Stimulated activated CD8-positive, alpha-beta memory T cell treated with anti-CD3 and anti-CD28 coated beads, Interleukin-4, amount 100 ng/mL, for 1 hour (primary cell): ENCODE measurements at places on chromosomes 4 and X.

GRCh38 chrX:9414416-9414815 is 50.4 kb upstream of the TBL1X start:
- no peak for DNase-seq

- no peak for DNase-seq
These were observed 51.7 kb upstream of the MCF2 start for GRCh38 chrX:139759637-139760036.

DNA sequence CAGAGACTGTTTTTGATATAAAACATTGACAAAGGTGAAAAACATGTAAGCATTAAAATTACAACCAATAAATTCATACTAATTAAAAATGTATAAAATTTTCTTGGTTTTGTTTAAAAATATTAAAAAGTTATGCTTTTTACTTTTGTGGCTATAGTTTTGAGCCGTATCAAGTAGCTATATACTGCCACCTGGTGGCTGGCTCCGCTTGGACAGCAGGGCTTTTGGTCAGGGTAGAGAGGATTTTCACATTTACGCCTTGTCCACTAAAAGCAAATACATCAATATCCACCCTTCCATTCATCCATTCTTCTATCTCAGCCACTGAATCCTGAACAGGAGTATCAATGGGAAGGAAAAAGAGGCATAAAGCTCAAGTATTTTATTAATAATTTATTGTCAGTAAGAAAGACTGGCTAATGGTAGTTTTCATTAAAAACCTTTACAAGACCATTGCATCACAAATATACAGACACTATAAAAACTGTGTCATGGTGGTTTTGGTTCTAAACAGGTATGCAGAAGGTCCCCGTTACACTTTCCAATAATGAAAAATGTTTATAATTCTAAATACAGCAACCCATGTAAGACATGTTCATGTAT is 32.1 kb upstream of the MTNR1A start:
- peak; percentile 20 for DNase-seq

- no peak for DNase-seq
These were observed 75.5 kb upstream of the MAOA start for GRCh38 chrX:43580621-43581020.

DNA sequence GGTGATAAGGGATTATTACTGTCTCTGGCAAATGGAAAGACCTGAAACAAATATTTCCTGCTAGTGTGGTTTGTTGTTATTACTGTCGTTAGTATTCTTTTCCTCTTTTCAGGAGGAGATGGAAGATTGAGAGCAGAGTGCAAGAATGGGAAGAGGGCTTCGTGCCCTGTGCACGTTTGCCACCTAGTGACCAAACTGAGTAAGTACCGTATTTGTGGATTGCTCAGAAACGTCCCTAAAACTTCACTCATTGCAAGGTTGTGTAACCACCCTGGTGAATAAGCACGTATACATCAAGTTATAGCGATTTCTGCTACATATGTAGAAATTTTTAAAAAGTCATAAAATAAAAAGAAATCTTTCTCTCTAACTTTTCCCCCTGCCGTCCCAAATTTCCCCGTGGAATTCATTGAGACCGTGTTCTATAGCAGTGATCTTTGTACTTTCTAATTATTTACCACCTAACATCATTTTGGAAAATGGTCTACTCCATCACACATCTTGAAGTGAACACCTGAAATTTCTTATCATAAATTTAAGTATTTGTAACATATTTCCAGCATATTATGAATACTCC is 24.3 kb downstream of the LINC00632 start:
- DNase-seq = no peak

DNA sequence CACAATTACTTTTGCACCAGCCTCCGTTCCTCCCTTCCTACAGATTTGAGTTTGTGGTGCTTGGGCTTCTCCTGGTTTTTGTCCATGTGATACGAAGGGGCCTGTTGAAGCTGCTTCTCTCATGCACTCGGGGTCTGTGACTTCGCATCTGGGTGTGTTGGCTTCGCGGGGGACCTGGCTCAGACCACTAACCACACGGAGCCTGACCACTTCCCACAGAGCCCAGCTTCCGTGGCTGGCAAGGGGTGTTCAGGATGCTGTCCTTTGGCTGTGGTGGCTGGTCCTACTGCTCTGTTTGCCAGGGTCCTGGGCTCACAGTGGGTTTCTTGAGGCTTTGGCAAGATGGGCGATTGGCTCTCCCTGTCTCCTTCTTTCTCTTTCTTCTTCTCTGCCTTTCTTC is 19.8 kb upstream of the XG start:
- no peak for DNase-seq

- no peak for DNase-seq
These were observed 36.3 kb upstream of the UGT8 start for GRCh38 chr4:114562176-114562904.

- no peak for DNase-seq
These were observed 92.4 kb upstream of the SMIM10 start for GRCh38 chrX:134898440-134898839.

DNA sequence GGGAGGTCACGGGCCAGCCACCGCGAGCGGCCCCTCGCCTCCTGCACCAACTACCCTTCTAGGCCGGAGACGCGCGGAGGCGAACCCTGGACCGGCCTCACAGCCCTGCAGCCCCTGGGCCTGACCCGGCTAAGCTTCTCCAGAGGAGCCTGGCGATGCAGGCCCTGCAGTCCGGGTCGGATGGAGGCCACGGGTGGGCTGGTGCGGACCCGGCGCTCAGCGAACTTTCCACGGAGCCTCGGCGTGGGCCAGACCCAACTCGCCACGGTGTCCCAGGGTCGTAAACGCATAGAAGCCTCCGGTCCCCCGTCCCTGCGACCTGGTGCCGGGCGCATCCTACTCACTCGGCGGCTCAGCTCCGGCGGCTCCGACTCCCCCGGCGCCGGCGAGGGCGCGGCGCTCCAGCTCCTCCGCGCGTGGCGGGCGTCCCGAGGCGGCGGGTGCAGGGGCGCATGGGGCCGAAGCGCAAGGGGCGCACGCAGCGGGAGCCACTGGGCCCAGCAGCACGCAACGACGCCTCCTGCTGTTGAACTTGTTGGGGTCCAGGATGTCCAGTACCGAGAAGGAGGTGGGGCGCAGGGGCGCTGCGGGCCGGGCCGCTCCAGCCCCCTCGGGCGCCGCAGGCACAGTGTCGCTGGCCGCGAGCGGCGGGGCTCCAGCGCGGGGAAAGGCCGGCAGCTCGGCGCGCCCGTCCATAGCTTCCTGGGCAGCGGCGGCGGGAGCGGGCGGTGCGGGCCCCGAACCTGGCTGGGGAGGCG is 427 bp downstream of the NKX1-1 start:
- DNase-seq = no peak

GRCh38 chr4:106864231-106864630 is 171.9 kb downstream of the DKK2 start:
- no peak for DNase-seq

DNA sequence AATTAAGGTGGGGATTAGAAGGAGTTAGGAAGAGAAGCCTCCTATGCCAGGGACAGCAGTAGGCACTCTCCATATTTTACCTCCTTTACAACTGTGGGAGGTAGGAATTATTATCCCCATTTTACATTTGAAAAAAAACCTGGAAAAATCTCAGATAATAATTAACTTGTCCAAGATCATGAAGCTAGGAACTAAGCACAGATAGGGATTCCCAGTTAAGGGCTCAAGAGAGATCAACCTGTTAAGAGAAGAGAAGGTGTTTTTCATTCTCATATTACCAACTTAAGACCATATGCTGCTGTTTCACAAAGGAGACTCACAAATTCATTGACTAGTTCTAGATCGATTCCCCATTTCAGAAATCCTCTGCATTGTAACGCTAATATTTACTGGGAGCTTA is 16.1 kb upstream of the FAM47E start:
- no peak for DNase-seq

DNA sequence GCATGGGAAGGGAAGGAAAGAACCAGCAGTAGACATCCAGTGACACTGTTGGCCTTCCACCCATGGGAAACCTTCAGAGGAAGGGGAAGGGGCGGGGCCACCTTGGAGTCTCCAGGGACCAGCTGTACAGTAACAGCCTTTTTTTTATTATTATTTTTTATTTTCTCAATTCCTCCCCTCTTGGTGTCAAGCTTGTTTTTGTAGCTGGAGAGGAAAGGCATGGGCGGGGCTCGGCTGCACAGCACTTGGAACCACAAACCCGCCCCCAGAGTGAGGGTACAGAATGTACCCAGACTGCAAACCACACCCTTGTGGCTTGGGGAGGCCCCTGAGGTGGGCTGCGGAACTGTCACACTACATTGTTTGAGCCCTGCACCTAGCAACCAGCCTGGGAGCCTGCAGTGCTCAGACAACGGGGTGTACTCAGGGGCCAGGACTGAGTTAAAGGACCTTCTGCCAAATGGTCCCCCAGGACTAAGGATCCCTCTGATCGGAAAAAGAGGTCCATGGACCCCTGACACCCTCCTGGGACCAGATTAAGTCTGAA is 45.7 kb downstream of the PRPS1 start:
- DNase-seq = peak; percentile 78

DNA sequence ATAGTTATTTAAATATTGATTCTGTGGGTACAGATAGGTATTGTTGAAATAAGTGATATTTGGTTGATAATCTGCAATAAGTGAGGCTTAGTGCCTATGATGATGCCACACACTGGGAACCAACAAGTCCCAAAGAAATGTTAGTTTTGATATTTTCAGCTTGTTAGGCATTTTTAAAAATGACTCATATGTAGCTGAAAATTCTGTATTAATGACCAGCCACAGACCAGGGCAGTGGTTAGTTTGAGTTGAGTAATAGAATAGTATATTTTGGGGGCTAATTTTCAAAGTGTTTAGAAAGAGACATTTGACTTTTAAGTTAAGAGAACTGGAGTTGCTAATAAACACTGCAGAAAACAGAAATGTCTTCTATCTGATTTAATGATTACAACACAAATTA is 9.4 kb downstream of the INTU start:
- DNase-seq = no peak

GRCh38 chr4:66769441-66769840 is 775.9 kb downstream of the CENPC start:
- no peak for DNase-seq

DNA sequence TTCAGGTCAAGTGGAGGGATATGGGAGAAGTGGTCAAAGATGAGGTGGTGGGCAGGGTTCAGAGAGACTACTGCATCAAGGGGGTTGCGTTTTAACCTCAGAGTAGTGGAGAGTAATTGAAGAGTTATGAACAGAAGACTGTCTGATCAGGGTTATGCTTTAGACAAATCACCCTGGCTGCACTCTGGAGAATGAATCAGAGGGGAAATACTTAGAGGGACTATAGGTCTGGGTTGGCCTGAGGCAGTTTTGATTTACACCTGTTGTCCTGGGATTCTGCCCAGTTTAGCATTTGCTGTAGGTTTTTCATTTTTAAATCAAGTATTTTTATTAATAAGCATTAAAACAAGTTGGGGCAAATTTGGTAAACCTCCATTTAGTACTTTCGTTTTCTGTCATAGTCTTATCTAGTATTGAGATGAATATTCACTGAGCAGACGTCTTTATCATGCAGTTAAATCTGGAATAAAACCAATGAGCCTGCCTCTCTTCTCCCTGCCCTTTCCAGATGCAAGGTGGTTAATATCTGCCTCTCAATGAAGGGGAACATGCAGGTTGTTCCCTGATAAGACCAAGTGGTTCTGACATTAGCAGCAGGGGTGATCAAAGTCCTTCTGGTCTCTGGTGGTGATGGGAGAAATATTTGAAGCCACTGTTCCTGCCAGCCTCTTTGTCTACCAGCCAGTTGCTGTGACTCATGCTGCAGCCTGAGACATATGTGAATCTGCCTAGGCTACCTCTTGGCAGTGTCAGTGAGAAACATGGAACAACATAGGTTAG is 116.0 kb upstream of the RPS6KA3 start:
- DNase-seq = no peak

DNA sequence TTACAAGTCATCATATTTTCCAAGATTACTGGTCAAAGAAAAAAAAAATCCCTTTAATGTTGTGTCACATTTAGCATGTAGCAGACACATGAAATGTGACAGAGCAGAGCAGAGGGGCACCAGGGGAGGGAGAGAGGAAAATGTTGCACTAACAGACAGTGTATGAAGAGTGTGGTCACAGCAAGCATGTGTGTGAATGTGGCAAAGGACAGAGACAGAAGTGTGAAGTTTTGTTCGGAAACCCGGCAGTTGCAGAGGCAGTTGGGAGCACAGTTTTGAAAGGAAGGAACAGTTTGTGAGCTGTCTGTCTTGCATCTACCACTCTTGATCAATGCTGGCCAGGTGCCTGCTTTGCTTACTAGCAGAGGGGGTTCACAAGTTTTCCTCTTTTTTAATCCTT is 83.9 kb upstream of the MAP3K15 start:
- DNase-seq = no peak

DNA sequence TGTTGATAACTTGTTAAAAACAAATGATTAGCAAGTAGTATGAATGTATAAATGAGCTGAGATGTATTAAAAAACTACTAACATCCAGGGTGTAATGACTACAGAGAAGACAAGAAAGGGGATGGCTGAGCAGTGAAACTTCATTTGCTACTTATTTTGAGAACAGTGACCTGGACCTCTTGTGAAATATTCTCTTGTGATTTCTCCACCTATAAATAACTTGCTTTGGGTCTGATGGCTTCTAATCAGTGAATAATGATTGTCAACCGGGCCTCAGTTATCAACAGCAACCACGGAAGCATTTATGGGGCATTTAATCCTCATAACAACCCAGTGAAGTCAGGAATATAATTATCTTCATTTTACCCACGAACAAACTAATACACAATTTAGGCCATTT is 154.2 kb upstream of the HAND2 start:
- DNase-seq = no peak

DNA sequence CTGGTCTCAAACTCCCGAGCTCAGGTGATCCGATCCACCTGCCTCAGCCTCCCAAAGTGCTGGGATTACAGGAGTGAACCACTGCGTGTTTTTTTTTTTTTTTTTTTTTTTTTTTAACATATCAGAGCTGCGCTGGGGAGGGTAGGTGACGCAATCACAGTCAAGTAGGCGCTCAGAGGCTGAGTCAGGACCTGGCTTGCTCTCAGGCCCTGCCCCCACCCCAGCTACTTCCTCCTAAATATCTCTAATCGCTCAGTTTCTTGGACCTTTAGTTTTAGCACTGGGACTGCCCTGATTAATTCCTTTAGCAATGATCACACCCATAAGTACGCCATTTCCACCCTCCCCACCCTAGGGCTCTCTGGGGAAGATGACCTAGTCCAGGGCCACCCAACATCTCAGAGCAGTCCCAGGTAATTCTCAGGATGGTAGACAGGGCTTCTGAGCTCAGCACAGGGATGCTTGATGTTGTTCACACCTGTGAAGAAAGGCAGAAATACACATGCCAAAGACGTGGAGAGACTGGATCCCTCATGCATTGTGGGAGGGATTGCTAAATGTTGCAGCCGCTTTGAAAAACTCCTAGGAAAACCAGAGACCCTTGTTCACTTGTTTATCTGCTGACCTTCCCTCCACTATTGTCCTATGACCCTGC is 50.2 kb downstream of the DDX3X start:
- DNase-seq = no peak

GRCh38 chr4:75822416-75822815 is 79.8 kb downstream of the PPEF2 start:
- DNase-seq = no peak

- no peak for DNase-seq
These were observed 61.4 kb downstream of the PHEX start for GRCh38 chrX:22093550-22093949.
